ENCODE measurements at places on chromosomes 5 and 9.

DNA sequence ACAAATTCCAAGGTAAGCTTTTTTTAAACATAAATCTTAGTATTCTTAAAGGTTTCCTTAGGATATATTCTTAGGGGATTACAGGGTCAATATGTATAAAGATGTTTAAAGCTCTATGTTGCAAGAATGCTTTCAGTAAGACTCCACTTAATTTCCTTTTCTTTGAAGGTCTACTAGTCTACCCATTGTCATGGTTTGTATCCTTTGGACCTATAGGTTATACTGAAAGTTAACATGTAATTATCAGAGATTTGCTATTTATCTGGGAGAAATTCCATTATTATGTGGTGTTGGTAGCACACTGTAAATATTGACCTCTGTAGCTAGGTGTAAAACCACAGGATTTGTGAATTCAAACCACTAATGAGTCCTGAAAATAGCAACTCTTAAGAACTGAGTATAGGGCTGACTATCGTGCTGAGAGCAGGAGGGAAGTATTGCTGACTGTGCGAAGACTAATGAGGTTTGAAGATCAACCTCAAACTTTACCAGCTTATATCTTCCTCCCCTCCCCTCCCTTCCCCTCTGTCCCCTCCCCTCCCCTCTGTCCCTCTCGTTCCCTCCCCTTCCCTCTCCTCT is 85.6 kb downstream of the GADD45G start:
- no peak for DNase-seq

DNA sequence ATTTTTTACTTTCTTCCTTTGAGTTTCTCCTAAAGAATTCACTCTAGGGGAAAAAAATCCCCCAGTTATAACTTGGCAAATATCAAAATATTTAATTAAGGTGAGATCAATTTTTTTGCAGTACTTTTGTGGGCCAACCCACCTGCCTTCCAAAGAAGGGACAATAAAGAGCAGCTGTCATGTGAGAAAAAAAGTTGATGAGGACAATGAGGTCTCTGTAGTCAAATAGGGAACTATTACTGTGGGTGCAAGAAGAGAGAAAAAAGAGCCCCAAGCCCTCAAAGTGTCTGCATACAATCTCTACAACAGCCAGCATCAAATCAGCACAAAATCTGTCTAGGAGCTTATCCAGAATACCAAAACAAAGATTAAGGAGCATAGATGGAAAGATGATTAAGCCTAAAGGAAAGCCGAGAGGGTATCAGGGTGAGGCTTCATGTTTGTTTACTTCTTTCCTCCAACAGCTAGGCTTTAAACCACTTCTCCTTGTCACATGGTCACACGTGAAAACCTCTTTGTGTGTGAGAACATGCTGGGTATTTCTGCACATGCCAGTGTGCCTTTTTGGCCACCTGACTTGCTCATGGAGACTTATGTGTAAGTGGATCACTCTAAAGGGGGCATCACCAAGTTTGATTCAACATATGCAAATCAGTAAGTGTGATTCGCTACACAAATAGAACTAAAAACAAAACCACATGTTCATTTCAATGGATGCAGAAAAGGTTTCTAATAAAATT is 19.2 kb upstream of the FYB1 start:
- DNase-seq, result no peak

DNA sequence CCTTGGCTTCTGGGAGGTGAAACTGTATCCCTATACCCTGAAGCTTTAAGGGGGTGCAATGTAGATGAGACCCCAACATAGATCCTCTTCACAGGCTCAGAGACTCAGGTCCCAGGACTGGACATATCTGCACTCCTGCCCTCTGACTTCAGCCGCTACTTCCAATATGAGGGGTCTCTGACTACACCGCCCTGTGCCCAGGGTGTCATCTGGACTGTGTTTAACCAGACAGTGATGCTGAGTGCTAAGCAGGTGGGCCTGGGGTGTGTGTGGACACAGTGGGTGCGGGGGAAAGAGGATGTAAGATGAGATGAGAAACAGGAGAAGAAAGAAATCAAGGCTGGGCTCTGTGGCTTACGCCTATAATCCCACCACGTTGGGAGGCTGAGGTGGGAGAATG is 5.4 kb downstream of the CA9 start:
- no peak for DNase-seq

DNA sequence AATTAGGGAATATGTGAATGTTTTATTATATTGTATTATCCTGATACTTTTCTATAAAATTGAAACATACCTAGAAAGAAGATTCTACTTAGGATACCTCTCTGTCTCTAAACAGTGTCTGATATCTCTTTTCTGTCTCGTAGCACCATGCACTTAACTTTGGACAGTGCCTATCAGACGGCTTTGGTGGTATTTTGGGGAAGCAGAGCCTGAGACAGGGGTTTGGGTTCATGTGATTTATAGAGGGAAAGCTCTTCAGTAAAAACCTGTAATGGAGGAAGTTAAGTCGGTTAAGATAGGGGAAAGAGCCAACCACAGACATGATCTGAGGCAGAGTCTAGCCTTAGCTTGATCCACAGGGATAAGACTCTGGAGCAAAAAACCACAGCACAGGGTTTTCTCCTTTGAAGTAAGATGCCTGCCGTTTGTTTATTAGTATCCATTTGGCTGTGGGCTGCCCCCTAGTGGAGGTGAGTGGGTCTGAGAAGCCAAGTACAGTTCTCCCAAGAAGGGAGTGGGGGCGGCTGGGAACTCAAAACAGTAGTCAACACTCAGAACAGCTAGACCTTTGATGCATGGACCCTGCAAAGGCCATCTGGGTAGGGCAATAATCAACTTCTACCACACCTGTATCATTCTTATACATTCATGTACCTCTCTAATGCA is 141.2 kb upstream of the ASTN2 start:
- DNase-seq, result peak; percentile 21

DNA sequence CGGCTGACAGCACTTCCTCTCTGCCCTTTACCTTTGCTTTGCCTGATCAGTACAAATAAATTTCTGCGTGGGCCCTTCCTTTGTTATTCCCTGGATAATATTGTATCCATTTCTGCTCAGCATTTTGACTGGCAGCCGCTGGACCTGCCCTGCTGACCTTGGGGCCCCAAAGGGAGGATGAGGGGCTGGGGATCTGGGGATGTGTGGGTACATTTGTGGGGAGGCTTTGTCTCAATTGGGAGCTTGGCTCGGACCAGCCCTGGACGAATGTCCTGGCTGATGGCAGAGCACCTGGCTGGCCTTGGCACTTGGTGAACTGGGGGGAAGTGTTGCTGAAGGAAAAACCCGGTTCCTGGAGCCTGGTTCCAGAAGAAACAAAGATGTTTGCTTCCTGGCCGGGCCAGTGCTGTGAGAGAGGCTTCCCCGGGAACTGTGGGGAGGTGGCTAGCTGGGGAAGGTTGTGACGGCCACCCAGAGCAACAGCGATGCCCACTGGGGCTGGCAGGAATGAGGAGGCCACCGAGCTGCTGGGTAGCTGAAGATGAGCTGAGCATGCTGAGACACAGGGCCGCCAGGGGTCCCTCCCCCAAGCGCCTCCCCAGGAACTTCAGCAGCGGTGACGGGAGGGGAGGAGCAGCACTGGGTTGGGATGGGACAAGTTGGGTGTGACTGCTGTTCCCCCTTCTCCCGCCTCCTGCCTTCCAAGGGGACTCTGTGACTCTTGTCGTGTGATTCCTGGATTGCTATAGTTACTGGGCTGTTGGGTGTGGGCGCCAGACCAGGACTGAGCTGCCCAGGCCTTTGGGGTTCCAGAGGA is 8.4 kb downstream of the LMX1B start:
- no peak for DNase-seq

DNA sequence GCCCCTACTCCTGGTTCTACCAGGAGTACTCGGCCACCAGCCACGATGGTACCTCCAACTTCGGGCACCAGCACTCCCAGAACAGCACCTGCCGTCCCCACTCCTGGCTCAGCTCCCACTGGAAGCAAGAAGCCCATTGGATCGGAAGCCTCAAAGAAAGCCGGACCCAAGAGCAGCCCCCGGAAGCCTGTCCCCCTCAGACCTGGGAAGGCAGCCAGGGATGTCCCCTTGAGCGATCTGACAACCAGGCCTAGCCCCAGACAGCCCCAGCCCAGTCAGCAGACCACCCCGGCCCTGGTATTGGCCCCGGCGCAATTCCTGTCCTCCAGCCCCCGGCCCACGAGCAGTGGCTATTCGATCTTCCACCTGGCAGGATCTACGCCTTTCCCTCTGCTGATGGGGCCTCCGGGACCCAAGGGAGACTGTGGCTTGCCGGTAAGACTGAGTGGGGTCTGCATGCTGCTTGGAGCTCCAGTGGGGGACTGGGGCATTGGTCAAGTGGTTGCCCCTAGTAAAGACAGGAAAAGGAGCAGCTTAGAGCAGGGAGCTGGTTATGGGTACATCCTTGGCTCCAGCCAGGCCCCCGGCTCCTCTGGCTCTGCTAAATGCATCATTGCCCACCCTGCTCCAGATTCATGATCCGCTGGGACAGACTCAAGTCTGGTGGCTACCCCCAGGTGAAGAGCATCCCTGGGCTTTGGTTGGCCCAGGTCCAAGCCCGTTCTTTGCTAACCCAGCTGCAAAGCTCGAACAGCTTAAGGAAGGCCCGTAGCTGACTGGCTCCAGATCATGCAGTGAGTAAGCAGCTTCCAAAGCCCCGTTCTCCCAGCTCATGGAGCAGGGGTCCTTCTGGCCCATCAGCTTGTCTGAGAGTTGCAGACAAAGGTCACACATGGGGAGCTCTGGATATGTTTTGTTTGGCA is 14.0 kb downstream of the COL27A1 start:
- no peak for DNase-seq

Measured in NCI-H1694 (cell line).